ENCODE measurements at places on chromosomes 16 and 17.

- no peak for DNase-seq
Observed at GRCh38 chr16:85341972-85342695, 229.9 kb upstream of the CIBAR2 start.

- no peak for DNase-seq
Observed at GRCh38 chr17:41939044-41939692, 8.8 kb downstream of the ODAD4 start.

DNA sequence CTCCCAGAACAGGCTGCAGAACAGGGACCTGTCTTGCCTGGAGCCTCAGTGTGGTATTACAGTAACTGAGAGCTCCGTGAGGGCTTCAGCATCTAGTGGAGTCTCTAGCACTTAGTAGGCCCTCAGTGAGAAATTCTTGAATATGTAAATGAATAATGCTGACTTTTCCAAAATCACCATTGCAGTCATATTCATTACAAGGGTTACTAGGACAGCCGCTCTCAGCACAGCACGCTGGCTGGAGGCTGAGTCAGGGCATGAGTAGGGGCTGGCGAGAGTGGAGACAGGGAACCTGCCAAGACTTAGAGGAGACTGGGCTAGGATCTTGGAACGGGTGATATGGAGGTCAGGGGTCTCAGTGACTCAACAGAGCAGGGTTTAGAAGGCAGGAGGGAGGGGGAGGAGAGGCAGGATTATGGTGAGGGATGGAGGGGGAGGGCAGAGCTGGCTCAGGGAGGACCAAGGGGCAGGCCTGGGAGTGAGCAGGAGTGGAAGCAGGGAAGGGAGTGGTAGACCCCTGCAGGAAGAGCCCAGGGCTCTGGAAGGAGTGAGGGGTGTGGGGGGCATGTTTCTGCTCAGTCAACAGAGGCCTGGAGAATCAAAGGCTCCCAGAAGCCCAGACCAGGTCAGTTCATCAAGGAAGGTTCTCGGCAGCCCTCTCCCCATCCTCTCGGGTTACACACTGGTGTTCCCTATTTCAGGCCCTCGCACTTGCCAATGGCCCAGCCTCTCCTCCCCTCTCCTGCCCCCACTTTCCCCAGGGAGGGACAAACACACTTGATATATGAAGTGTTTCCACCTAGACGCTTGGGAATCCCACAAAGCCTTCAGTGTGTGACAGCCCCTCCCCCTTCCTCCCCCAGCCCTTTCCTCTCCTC lies 42.3 kb downstream of the FZD2 start:
- no peak for DNase-seq

DNA sequence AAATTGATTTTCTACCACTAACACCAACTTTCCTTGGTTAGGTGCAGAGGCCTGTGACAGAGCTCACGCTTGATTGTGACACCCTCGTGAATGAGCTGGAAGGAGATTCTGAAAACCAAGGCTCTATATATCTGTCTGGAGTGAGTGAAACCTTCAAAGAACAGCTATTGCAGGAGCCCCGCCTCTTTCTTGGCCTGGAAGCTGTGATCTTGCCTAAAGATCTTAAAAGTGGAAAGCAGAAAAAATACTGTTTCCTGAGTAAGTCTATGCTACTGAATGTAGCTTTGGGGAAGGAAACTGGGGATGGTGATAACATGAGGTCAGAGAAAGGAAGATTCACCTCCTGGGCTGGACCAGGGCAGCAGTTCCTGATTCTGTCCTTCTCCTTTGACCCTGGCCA lies 38.3 kb downstream of the REXO5 start:
- DNase-seq, result no peak

DNA sequence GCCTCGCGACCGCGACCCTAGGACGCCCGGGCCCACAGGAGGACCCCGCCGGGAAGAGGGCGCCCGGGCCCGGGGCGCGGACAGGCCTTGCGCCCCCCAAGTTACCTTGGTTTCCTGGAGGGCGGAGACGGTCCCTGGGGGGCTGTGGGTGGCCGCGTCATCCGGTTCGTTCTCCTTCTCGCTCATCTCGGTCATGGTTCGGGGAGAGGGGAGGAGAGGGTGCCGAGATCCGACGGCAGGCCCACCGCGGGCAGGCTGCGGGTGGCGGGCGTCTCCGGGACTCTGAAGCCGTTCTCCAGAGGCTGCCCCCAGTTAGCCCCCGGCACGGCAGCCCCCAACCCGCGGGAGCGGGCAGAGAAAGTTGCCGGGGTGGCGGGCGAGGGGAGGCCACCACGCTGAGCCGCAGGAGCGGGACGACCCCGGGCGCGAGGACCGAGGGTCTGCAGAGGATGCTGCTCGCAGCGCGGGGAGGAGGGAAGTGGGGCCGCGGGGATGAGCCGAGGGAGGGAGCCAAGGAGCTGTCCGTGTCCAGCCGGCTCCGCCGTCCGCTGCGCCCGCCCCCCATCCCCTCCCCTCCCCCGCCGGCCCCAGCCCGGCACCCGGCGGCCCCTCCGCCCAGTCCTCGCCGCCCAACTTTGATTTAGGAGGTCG lies at the start of gene STAC2:
Gene STAC2, minus strand, starts transcription at position 638 of the 651 bp plus-strand sequence. Its CDS starts 443 bp downstream, at position 195.
- no peak for DNase-seq

DNA sequence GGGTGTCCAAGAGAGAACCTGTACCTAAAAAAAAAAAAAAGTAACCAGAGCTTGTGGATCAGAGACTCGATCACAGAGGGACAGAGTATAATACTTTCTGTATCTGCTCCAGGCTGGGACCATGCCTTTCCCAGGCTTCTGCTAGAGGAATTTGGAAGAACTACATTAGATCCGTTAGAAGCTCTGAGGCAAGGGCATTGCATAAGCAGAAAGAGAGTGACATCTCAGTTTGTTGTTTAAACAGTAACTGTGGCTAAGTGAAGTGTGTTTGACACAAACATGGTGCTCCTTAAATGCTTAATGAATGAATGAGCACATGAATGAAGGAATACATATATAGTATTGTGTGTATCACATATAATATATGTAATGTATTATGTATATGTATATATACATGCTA lies 131.2 kb downstream of the HS3ST3B1 start:
- no peak for DNase-seq

DNA sequence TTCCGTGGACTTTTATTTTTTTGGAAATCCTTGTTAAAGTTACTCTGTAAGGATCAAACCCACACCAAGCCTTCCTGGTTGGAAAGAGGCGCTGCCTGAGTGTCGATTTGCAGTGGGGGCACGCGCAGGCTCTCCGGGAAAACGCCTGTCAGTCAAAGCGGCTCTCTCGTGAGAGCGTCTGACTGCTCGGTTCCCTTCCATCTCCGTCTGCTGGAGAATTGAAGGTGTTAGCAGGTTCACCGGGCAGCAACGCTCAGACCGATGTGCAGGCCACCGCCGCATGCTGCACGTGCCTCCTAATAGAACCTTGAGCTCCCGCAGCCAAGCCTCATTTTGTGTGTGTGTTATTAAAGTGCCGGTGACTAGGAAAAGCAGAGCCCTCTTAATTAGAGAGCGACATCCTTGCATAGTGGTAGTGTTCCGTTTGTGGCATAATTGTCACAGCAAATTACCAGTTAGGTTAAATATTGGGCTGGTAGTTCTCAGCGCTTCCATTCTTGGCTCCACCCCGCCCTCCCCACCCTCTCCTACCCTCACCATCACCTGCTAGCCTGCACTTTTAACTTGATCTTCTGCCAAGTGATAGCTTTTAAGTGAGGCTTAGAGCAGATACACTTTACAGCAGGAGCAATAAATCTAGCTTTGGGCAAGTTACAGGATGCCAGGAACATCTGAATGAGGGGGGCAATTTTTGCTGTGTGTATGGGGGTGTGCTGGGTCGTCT lies 75.5 kb downstream of the RPA1 start:
- DNase-seq, result no peak

- DNase-seq, result no peak
Observed at GRCh38 chr16:67598527-67598926, 36.2 kb downstream of the CTCF start.

DNA sequence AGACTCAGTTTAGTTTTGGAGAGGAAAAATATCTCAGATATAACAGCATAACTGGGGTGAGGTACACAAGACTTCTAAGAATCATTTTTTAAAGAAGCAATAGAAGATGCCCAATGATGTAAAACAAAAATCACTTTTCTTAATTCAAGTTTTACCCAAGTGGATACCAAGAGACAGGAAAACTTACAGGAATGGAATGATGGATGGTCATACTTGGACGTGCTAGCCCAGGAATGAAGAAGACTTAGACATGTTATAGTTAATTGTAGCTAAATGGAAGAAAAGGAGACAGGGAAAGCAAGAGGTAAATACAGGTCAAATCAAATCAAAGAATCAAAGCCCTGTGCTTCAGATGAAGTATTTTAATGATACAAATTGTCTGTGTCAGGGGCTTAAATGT lies 312.7 kb upstream of the KCNJ16 start:
- no peak for DNase-seq

DNA sequence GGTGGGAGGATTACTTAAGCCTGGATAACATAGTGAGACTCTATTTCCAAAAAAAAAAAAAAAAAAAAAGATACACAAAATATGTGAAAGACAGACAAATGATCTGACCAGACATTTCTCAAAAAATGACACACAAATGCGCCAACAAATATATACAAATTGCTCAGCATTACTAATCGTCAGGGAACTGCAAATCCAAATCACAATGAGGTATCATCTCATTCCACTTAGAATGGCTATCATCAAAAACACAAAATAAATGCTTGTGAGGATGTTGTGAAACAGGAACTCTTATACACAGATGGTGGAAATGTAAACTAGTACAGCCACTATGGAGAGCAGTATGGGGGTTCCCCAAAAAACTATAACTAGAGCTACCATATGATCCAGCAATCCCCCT lies 62.4 kb downstream of the STX8 start:
- DNase-seq, result no peak

DNA sequence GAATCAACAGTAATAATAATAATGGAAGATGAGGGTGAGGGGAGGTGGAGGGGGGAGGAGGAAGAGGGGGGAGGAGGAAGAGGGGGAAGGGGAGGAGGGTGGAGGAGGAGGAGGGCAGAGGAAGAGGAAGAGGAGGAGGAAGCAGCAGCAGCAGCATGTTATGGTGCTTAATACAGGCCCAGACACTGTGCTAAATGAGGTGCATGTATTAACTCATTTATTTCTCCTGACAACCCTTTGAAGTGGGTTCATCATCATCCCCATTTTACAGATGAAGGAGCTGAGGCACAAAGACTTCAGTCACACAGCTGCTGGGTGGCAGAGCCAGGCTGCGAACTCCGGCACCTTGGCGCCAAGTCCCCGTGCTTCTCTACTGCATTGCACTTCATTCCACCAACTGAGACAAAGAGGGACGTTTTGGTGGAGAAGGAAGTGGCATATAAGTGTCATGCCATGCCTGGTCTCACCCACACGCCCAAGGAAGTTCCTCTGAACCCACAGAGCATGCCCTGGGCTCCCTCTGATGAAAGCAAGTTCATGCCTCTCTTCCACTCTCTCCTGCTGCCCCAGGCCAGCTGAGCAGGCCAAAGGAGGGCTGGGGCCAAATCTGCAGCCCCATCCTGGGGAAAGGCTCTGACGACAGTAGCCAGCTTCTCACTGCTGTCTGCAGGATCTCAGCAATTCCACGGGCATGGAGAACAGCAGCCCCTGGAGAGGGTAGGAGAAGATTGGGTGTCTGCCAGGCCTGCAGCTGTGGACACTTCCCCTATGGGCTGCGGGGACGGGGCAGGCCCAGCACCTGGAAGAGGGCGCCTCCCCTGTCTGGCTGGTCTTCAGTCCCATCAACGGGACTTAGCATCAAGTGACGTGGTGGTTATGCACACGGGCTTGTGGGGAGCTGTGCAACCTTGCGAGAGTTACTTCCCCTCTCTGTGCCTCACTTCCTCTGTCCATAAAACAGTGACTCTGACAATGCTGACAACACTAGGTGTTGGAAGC lies 21.8 kb downstream of the XYLT1 start:
- DNase-seq, result no peak

- DNase-seq, result no peak
Observed at GRCh38 chr17:64504769-64505339, 1.2 kb downstream of the DDX5 start.

DNA sequence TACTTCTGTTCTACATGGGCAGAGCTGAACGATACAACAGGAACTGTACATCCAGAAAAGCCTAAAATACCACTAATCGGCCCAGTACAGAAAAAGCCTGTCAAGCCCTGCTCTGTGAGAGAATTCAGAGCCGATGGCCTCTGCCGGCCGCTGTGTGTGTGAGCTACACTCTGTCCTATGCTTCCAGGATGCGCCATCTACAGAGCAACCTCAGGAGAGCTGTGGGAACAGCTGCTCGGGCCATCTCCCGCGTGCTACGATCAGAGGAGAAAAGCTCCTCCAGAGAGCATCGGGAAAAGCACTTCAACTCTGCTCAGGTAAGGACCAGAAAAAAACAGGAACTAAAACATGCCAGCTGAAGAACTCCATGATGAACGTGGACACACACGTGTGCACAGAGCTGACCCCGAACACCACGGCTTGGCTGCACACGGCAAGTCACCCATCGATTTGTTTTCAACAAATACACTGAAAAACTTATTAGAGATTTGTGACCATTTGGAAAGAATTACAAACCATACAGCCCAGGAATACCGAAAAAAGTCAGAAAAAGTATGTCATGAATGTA lies 115.9 kb downstream of the ANKRD11 start:
- no peak for DNase-seq

DNA sequence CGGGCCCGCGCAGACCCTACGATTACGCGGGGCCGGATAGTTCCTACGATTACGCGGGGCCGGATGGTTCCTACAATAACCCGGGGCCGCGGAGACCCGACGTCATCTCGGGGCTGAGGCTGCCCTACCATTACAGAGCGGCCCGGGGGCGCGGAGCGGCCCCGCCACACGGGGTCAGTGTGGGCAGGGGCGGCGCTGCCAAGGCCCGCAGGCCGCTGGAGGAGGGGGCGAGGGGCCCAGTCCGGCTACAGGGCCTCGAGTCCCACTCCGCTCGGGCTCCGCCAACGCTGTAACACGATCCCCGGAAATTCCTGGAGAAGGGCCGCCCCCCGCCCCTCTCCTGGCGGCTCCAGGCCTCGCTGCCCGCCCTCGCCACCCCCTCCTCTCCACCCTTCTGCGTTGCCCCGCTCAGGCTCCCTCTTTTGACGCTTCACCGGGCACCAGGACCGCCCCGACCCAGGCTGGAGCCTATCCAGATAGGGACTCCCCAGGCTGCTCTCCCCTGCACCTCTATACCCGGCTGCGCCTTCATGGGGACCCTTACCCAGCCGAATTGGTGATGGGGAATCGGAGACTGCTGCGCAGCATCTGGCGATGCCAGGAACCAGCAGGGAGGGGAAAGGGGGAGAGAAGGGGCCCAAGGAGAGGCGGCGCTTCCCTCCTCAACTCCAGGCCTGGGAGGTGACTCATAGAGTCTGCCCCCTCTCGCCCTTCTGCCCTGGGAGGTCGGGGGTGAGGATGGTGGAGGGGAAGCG lies at the start of gene RAB34:
Gene RAB34, minus strand, starts transcription at position 291 of the 755 bp plus-strand sequence. CDS start 602 bp downstream, outside the sequence.
- peak; percentile 62 for DNase-seq

- DNase-seq, result no peak
Observed at GRCh38 chr16:75138636-75139035, 9.7 kb upstream of the ZFP1 start.

- DNase-seq, result no peak
Observed at GRCh38 chr17:20114466-20114865, 105.3 kb downstream of the SPECC1 start.

Data from SW 1271 (cell line).